DMS79 treated with DMSO at 0.1 percent for 48 hours (cell line): ENCODE measurements at places on chromosomes 16 and 17.

DNA sequence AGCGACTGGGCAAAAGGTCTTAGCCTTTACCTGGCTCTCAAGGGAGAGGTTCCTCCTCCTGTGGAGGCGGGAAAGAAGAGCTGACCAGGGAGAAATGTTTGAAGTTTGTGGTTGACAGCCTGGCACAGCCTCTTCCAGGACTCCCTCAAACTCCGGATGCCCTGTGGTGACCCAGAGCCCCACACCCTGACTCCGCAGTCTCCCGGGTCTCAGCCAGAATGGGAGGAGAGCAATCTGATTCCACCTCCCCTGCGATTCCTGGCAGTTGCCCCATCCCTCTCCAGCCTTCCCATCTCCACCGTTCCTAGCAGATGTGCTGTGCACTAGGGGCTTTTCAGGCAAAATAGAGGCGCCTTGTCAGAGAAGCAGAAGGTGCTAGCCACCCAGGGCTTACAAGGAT is 5.5 kb upstream of the DNAI2 start:
- DNase-seq: peak; percentile 45

GRCh38 chr16:27638833-27639560 is 89.1 kb downstream of the KATNIP start:
- no peak for DNase-seq

DNA sequence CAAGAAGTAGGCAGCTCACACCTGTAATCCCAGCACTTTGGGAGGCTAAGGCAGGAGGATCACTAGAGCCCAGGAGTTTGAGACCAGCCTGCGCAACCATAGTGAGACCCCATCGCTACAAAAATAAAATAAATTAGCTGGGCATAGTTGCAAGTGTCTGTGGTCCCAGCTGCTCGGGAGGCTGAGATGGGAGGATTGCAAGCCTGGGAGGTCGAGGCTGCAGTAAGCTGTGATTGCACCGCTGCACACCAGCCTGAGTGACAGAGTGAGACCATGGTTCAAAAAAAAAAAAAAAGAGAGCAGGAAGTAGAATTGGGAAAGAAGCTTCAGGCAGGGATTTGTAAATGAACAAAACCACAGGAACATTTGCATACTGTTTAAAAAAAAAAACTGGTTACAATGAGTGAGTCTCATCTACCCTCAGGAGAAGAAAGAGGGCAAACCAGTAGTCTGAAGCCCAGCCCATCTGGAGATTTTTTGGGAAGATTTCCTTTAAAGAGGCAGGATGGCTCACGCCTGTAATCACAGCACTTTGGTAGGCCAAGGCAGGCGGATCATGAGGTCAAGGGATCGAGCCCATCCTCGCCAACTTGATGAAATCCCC is 7.9 kb downstream of the MPV17L start:
- DNase-seq: no peak

- DNase-seq: no peak
Measured at GRCh38 chr17:80261159-80261894, 675 bp downstream of the RNF213 start.

DNA sequence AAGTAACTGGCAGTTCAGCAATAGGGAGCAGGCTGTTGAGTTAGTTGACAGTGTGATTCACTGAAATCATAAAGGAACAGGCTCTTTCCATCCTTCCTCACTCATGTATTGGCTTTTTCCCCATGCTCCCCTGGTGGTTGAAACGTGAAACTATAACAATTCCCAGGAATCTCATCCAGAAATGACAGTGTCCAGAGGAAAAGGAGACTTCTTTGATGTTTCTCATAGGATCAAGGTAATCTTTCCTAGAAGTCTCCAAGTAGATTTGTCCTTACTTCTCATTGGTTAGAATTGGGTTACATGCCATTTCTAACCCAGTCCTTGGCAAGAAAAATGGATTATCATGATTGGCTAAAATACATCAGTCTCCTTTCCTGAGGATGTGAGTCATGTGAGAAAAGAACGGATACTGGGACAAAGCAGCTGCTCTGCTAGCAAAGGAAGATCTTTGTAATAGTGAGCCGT is 14.4 kb downstream of the TTC19 start:
- no peak for DNase-seq

GRCh38 chr17:68595496-68595895 is 5.7 kb downstream of the FAM20A start:
- DNase-seq: no peak

DNA sequence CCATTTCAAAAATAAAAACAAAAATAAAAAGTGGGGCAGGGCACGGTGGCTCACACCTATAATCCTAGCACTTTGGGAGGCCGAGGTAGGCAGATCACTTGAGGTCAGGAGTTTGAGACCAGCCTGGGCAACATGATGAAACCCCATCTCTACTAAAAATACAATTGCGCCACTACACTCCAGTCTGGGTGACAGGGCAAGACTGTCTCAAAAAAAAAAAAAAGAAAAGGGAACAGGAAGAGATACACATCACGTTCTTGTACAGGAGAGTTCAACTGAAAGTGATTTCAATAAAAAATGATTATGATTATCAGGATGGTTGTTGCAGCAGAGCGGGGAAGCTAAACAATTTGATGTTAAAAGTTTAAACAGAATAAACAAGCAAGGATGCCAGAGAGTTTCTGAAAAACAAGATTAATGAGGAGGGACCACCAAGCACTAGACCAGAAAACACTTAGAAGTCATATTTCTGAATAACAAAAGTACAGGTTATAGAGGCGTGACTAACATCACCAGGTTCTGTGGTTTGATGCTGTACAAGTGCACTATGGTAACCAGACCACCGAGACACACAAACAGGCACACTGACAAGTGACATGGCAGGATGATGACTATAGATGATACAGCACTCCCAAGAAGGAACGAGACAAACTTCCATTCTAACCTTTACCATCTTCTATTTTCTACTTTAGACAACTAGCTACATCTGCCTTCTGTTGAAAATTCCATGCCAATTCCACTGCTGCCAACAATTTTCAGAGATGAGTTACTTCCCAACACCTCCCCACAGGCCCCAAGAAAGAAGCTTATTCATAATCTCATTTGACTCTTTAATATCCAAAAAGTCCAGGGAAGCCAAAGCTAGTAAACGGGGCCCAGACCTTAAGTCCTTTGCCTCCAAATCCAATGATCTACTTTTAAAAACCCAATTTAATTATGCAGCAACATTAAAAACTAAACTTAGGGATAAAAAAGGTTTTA is 11.8 kb downstream of the DNAJA2 start:
- no peak for DNase-seq

DNA sequence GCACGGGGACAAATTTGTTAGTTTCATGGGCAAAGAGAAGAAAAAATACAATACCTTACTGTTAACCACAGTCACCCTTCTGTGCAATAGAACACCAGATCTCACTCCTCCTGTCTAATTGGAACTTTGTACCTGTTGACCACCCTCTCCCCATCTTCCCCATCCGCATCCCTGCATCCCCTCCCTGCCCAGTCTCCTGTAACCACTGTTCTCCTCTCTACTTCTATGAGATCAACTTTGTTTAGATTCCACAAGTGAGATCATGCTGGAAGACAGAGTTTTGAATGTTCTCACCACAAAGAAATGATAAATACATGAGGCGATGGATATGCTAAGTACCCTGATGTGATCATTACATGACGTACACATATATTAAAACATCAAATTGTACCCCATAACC is 47.7 kb downstream of the CLEC16A start:
- no peak for DNase-seq

- no peak for DNase-seq
Measured at GRCh38 chr16:55834049-55834448, 1.2 kb upstream of the CES1 start.

DNA sequence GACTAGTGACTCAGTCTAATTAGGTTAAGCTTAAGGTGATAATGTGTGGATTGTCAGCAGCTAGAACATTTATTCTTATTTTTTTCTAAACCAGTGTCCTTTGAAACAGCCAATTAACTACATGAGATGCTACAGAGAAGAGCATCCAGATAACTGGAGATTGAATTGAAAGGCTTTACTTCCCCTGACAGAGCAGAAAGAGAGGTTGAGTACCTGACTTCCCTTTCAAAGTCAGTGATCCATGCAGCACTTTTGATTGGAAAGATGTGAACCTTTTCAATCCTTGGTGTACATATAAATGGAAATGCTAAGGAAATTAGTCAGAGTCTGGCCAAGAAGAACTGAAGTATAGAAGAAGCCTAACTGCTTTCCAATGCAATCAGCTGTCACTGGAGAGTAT is 653.8 kb downstream of the CDH8 start:
- DNase-seq: peak; percentile 71

GRCh38 chr16:84247844-84248243 is 8.0 kb upstream of the KCNG4 start:
- no peak for DNase-seq

DNA sequence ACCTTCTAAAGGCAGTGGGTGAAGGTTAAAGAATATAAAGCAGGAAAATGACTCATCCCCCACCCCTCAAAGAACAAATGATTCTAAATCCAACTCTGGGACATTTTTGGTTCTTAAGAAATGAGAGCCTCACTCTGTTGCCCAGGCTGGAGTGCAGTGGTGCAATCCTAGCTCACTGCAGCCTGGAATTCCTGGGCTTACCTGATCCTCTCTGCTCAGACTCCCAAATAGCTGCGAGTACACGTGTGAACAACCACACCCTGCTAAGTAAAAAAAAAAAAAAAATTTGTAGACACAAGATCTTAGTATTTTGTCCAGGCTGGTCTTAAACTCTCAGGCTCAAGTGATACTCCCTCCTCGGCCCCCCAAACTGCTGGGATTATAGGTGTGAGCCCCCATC is 298.8 kb upstream of the MAF start:
- no peak for DNase-seq

GRCh38 chr17:50274142-50274896 is at the start of gene TMEM92:
Gene TMEM92 (plus strand): TSS chr17:50274466. CDS start chr17:50274502, 36 bp downstream.
- no peak for DNase-seq

- DNase-seq: no peak
Measured at GRCh38 chr17:35289222-35289621, 46.4 kb downstream of the SLFN5 start.

- DNase-seq: no peak
Measured at GRCh38 chr16:50272111-50272571, 5.8 kb downstream of the ADCY7 start.

- DNase-seq: no peak
Measured at GRCh38 chr16:62625326-62625725, 589.1 kb upstream of the CDH8 start.

- no peak for DNase-seq
Measured at GRCh38 chr16:17571499-17572093, 100.8 kb upstream of the XYLT1 start.

DNA sequence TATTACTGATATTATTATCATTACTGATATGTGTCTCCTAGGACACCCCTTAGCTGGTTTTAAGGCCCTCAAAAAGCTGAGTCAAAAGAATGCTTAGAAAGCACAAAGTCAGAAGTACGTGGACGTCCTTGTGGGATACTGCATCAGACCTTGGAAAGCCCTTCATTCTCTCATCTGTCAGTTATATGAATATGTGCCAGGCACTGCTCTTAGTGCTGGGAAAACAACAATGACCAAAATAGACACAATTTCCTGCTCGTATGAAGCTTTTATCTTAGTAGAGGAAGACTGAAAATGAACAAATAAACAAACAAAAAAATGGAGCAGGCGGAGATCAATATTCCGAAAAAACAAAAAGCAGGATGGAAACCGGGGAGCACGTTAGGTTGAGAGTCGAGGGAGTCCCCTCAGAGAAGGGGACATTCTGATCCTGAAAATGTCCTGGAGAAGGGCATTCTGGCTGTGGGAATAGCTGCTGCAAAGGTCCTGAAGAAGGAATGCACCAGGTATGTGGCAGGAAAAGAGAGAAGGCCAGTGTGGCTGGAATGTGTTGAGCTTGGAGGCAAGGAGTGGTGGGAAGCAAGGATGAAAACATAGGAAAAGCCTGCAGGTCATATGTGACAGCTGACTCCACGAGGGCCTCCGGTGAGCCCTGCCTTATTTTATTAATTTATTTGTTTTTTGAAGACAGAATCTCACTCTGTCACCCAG is 15.5 kb upstream of the TMEM94 start:
- no peak for DNase-seq

DNA sequence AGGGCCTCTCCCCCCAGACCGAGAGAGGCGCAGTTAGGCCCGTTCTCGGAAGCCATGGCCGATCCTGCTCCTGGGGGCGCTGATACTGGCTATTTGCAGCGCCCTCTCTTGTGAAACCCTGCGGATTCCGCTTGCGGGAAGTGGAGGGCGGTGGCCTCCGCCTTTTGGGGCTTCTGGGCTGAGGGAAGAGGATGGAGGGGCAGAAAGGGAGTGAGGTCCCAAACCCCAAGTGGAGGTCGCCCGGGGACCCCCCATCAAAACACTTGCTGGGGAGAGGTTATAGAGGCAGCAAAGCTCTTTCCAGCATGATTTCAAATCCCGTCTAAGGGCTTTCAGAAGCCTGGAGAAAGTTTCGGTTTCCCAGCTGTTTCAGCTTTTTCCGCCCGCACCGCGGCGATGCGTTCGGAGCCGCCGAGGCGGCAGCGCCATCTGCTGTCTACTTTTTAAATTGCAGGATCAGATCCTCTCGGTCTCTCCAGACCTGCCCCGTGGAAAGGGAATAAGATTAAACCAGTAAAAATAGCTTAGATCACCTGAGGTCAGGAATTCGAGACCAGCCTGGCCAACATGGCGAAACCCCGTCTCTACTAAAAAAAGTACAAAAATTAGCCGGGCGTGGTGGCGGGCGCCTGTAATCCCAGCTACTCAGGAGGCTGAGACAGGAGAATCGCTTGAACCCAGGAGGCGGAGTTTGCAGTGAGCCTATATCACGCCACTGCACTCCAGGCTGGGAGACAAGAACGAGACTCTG is 15.8 kb downstream of the SNX20 start:
- peak; percentile 9 for DNase-seq

- DNase-seq: no peak
Measured at GRCh38 chr16:27602103-27602502, 52.2 kb downstream of the KATNIP start.

DNA sequence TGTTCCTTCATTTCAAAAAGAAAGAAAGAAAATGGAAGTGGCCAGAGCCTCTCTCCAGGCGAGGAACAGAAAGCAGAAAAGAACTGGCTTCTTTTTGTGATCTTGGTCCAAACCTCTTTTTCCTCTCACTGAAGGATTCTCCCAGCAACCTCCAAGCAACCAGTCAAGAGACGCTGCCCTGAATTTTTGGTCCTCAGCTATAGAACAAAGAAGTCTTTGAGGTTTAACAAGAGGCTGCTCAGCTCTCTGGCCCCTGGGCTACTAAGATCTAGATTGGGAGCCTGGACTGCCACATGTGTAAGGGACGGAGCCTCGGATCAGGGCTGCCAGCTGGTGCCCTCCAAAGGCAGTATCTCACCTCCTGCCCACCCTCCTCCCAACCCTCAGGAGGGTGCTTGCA is 62.6 kb downstream of the AXIN2 start:
- DNase-seq: no peak

- DNase-seq: no peak
Measured at GRCh38 chr17:57918017-57918895, 37.0 kb downstream of the CUEDC1 start.

- no peak for DNase-seq
Measured at GRCh38 chr16:69501956-69502745, 63.6 kb upstream of the NFAT5 start.

DNA sequence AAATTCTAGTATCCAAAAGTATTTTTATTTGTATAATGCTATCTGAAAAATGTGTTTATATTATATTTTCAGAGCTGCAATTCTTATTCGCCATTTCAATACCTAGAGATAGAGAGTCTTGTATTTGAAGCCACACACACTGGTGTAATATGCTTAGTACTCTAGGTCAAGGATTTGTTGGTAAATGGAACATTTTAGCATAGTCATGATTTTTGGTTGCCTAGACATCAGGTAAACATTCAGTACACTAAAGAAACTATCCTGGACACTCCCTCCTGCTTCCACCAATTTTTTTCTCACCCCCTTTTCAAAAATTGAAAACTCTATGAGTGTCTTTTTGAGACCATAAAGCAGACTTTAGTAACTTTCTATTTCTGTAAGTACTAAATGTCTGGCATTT is 20.8 kb downstream of the ABHD15 start:
- no peak for DNase-seq

- peak; percentile 14 for DNase-seq
Measured at GRCh38 chr16:84175350-84176081, 11.3 kb downstream of the TAF1C start.
